Temporal lobe (tissue), 4 donors: ENCODE measurements at places on chromosomes 3 and 15. TPM values are rescaled to one million over a fixed set of nuclear protein-coding genes. Genes with fewer than 3 reads are reported as not detected.

Gene SLC35G2
- total RNA-seq = 9.3 TPM

Gene ASB14
- not detected for total RNA-seq

Gene NEK10
- 18.7 TPM for total RNA-seq

Gene KCNH8
- total RNA-seq = 6.6 TPM
